ENCODE measurements at places on chromosomes 5 and 9.

DNA sequence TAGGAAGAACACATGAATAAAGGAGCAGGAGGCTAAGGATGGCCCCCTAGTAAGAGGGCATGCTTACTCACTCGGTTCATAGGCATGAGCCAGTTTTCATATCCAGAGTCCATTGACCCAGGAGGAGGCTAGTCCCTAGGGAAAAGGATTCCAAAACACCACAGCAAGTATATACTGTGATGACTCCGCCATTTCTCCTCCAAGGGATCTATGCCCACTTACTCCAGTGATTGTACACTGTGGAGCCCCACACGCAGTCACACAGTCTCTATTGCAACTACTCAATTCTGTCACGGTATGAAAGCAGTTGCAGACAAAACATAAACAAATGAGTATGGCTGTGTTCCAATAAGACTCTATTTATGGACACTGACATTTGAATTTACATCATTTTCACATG is 117.7 kb upstream of the ALDH1B1 start:
- no peak for DNase-seq

- DNase-seq: no peak
Observed at GRCh38 chr5:109468288-109468676, 58.5 kb upstream of the PJA2 start.

DNA sequence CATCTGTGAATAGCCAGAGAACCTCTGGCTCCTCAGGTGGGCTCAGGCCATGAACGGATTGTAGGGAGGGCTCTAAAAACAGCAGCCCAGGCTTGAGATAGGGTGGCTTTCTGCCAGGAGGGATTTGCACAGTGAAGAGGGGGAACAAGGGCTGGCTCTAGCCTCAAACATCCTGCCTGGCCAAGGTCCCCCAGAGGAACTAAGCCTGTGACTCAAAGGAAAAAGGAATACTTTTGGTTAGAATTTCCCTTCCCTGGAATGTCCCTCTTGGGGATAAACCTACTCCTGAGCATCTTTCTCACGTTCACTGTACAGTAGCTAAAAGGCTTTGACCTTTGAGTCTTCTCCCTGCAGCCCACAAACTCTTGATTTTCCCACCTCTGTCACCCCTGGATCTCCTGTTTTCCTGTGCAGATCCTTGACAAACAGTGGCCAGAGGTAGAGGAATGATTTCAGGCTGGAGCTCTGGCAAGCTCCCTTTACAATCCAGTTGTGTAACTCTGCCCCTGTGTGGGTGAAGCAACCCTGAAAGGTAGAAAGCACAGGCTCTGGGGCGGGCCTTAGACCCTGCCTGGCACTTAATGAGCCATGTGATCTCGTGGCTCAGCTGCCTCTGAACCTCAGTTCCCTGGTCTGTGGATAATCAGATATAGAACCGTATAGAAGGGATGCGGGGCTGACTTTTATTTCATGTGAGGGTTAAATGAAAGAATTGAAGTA is 17.4 kb downstream of the SEC61B start:
- DNase-seq: no peak

GRCh38 chr9:132459661-132460060 is 49.6 kb downstream of the CFAP77 start:
- DNase-seq: no peak

DNA sequence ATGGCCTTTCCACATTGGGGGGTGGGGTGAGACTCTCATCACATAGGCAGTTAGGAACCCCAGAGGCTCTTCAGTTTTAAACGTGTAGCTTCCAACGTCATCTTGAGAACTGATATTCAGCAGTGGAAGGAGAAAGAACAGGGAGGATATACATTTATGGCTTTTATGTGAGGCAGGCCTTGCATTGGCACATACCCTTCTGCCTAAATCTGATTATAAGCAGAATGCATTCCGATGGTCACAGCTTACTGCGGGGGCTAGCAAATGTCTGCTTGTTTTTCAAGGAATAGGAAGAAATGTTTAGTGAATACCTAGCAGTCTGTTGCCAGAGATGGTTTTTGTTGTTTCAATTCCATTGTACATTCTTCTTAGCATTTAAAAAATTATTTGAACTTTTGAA is 98.9 kb upstream of the DHFR start:
- DNase-seq: no peak

- no peak for DNase-seq
Observed at GRCh38 chr5:7494481-7495130, 98.7 kb downstream of the ADCY2 start.

DNA sequence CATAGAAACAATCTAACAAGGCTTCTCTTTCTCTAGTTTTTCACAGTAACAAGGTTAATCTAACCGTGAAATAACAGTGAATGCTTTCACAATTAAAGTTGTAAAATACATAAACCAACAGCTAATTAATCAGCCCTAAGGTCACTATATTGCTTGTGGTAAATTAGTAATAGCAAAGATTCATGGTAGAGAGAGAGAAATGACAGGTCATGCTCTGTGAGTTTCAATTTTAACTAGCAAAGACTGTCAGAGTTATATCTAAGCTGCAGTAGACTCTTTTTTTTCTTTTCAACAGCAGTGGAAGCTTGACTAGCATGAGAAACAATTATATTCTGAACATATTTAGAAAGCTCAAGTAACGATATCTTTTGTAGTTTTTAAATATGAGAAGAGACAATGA is 1068.0 kb downstream of the MAT2B start:
- no peak for DNase-seq

GRCh38 chr5:50967563-50968355 is 301.3 kb downstream of the PARP8 start:
- DNase-seq: no peak

GRCh38 chr5:124438903-124439281 is 307.5 kb downstream of the ZNF608 start:
- no peak for DNase-seq

DNA sequence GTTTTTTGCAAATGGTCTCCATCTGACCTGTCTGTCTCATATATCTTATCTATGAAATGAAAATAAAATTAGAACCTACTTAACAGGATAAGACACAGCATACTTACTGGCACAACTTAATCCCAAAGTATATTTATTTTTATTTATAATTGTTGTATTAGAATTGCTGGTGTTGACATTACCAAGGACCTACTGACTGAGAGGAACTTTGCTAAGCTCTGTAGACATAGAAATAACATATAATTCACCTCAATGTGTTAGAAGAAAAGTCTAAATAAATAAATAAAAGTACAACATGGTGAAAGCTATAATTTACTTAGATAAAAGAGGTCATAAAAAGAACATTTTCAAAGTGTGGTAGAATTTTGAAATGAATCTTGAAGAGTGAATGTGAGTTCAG is 1650.5 kb upstream of the NUDT12 start:
- no peak for DNase-seq

DNA sequence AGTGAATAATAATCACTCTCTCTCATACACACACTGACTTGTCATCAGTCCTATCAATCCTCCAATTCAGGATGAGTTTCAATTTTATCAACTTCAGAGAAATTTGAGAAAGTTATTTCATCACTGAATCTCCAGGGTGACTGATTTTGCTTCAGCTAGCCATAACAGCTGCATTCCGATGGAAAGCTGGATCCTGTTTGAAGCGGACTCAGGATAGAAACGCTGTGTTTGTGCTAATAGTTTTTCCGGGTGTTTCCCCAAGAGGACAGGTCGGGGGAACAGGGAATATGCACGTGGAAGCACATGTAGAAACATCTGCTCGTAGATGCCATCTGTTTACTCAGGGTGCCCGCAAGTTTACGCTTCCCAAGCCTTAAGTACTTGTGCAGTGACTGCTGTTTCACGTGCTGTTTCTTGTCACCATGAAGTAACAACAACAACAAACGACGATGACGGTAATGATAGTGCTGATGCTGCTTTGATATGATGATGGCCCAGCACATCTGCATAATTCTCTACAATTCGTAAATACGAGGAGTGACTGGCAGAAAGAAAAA is 263.7 kb upstream of the DAPK1 start:
- no peak for DNase-seq

GRCh38 chr9:136997830-136998234 is 1.5 kb upstream of the CLIC3 start:
- DNase-seq: no peak

DNA sequence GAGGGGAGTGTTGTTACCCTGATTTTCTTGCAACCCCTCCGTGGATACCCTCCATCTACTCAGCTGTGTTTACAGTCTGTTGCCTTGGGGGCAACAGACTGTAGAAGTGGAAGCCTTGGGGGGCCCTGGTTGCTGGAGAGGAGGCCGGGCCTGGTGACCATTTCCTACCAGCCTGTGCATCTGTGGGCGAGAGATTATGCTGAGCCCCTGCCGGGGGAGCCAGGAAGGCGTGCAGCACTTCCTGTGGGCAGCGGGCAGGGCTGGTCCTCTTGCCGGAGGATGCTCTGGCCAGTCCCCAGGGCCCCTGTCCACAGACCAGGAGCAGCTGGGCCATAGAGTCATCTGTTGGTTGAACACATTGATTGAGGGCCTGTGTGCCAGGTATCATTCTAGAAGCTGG is 11.1 kb downstream of the ERGIC1 start:
- peak; percentile 37 for DNase-seq

- no peak for DNase-seq
Observed at GRCh38 chr9:99244344-99245260, 22.5 kb downstream of the SEC61B start.

DNA sequence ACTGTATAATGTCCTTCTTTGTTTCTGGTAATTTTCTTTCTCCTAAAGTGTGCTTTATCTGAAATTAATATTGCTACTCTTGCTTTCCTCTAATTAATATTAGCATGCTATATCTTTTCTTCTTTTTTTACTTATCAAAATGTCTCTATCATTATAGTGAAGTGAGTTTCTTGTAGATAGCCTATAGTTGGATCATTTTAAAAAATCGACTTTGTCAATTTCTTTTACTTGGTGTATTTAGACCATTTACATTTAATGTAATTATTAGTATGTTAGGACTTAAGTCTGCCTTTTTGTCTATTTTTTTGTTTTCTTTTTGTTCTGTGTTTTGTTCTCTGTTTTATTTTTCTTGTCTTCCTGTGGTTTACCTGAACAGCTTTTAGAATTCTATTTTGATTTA is 35.4 kb upstream of the RNF130 start:
- DNase-seq: no peak

- no peak for DNase-seq
Observed at GRCh38 chr5:160044391-160044804, 35.5 kb downstream of the TTC1 start.

GRCh38 chr9:134381671-134382516 is 55.6 kb downstream of the RXRA start:
- DNase-seq: no peak

GRCh38 chr5:158812408-158812807 is 287.3 kb downstream of the EBF1 start:
- no peak for DNase-seq

DNA sequence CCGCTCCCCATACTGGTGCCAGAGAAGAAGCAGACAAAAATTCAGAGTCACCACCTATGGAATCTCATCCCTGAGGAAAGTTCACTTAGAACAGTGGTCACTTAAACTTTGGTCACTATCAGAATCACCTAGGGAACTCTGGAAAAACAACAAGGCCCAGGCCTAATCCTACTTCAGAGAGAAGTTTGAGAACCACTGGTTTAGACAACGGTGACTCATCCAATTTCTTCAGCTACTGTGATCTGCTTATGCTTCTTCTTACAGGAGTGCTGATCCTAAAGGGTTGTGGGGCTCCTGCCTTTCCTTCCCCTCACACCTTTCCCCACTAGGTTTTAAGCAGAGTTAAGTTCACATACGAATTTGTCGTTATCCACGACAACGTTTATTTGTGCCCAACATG is 194.7 kb upstream of the KLF4 start:
- DNase-seq: no peak

DNA sequence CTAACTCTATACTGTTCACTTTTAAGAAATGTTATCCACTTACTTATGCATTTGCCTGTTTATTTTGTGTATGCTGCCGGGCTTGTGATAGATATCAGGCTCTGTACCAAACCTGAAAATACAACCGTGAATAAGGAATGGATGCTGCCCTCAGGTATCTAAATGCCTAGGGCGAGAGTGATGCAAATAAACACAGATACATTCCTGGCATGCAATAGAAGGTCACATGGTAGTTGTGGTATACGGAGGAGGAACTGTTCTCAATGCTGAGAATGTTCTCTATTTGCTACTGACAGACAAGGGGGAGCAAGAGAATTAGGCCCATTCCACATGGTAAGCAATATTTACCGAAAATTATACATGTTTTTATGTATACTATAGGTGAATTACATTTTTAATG is 227.8 kb downstream of the ICE1 start:
- no peak for DNase-seq

GRCh38 chr5:110250755-110251154 is 475.7 kb downstream of the TMEM232 start:
- DNase-seq: no peak

- no peak for DNase-seq
Observed at GRCh38 chr9:134877541-134877940, 3.1 kb upstream of the FCN2 start.

DNA sequence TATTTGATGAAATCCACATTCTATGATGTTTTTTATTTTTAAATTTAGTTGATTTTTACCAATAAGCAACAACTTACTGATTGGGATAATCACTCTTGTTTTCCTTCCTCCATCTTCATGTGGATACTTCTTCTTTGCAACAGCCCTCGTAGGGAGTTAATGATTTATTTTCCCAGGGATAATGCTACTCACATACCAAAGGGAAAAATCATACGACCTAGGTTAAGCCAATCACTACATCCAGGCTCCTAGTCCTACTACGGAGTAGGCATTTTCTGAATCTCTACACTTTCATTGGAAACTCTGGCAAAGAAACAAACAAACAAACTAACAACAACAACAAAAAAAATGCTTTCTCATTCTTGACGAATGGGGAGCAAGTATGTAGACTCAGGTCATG is 663.4 kb downstream of the PTPRD start:
- no peak for DNase-seq

DNA sequence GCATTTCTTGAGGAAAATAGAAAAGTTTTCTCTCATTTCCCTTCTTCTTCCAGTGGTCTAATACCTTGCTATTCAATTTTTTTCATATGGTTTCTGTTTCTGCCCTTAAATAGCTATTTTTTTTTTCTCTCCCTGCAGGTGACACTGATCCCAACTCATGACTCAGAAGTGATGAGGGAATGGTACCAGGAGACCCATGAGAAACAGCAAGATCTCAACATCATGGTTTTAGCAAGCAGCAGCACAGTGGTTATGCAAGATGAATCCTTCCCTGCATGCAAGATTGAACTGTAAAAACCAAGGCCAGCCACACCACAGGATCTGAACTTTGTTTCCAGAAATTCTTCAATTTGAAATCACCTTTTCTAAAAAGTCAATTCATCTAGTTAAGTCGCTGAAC is 97.7 kb downstream of the MAP1B start:
- no peak for DNase-seq

All from cerebellar cortex (tissue), 1 donor.